ENCODE measurements at places on chromosomes 11 and 22. TPM values are rescaled to one million over a fixed set of nuclear protein-coding genes. Genes with fewer than 3 reads are reported as not detected.

The CEP126 gene
- total RNA-seq, result 9.1 TPM

The OR52N4 gene
- total RNA-seq, result not detected

The CHRNA10 gene
- 3.0 TPM for total RNA-seq

The P2RY6 gene
- total RNA-seq, result 0.30 TPM

The NRIP3 gene
- 9.9 TPM for total RNA-seq

The RPL27A gene
- total RNA-seq, result 1,303 TPM

The ABCG4 gene
- 1.7 TPM for total RNA-seq
